Small intestine (tissue), 16 donors: ENCODE measurements at places on chromosomes 5 and 9.

DNA sequence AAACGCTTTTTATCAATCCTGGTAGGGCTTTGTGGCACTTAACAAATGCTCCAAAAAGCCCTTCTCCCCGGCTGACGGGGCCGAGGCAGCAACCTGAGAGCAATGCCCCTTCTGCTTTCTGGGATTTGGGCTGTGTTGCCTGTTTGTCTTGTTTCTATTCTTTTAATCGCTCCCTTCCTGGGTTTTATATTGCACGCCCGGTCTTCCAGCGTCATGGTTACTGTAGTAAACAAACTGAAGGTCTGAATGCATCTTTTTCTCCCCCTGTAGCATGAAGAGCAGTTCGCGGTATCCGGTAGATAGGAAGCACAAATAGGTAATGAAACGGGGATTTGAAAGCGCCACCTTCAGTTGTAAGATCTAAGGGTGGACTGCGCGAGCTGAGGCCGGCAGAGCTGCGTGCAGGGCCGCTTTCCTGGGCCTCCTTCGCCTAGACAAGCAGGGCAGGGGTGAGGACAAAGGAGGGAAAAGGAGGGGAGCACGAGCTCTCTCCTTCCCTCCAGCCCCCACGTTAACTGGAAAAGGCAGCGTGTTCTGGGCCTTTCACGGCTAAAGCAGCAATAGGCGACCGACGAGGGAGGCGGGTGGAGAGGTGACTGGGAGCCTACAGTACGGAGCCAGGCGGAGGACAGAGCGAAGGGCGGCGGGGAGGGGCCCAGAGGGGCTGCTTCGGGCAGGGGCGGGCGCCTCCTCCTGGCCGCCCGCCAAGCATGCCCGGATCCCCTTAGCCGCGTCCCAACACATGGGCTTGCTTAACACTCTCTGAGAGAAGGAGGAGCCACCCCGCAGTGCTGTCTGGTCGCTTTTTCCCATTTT is 49.3 kb upstream of the ZNF366 start:
- DNase-seq: peak; percentile 89

- DNase-seq: peak; percentile 85
Observed at GRCh38 chr9:127397646-127398274, 791 bp downstream of the SLC2A8 start.

- no peak for DNase-seq
Observed at GRCh38 chr5:95042037-95042436, 242.9 kb downstream of the MCTP1 start.

DNA sequence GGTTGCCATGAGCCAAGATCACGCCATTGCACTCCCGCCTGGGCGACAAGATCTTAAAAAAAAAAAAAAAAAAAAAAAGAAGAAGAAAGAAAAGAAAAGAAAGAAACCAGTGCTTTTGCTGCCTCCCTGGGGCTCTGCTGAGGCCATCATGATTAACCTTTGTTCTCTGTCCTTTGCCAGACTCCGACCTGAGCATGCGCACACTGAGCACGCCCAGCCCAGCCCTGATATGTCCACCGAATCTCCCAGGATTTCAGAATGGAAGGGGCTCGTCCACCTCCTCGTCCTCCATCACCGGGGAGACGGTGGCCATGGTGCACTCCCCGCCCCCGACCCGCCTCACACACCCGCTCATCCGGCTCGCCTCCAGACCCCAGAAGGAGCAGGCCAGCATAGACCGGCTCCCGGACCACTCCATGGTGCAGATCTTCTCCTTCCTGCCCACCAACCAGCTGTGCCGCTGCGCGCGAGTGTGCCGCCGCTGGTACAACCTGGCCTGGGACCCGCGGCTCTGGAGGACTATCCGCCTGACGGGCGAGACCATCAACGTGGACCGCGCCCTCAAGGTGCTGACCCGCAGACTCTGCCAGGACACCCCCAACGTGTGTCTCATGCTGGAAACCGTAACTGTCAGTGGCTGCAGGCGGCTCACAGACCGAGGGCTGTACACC is 251.7 kb downstream of the MARCHF11 start:
- no peak for DNase-seq

GRCh38 chr9:97938081-97938644 is at the start of gene HEMGN:
Gene HEMGN, minus strand, starts transcription at chr9:97938172. Its CDS starts 36 bp downstream, at chr9:97938136.
- peak; percentile 17 for DNase-seq

DNA sequence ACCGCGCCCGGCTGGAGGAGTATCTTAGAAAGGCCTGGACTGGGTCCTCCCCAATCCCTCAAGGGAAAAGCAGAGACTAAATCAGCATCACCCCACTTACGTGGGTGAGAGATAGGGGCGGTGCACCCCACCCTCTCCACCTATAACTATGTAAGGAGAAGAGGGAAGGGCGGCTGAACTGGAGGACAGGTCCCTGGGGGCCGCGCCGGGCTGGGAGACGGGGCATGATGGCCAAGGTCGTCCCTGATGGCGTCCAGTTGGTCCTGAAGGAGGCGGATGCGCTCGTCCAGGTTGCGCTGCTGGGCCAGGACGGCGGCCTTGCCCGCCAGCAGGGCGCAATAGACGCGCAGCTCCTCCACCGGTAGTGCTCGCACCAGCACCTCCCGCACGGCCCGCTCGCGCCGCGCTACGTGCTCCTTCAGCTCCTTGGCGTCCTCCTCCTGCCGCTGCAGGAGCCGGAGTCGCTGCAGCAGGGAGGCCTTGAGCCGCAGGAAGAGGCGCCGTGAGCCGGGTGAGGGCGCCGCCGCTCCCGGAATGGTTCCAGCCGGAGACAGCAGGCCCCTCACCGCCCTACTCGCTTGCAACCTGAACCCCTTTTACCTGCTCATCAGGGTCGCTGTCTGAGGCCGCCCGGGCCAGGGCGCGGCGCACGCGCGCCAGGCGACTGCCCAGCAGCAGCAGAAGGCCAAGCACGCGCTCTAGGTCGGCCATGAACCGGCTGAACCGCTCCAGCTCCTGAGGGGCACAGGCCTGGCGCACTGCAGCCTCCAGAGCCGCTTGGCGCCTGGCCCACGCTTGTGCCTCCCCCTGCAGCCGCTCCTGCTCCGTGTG is 7.6 kb downstream of the SHROOM1 start:
- no peak for DNase-seq

- no peak for DNase-seq
Observed at GRCh38 chr5:164958688-164959087, 1453.3 kb downstream of the MAT2B start.

GRCh38 chr5:176750144-176750543 is 60.2 kb upstream of the UNC5A start:
- no peak for DNase-seq

DNA sequence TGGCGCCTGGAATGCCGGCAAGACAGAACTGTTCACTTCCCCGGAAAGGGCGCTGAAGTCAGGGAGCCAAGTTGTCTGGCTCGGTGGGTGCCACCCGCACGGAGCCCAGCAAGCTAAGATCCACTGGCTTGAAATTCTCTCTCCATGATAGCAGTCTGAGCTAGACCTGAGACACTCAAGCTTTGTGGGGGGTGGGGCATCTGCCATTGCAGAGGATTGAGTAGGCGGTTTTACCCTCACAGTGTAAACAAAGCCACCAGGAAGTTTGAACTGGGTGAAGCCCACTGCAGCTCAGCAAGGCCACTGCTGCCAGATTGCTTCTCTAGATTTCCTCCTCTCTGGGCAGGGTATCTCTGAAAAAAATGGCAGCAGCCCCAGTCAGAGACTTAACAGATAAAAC is 277.4 kb downstream of the SLCO4C1 start:
- no peak for DNase-seq

- DNase-seq: no peak
Observed at GRCh38 chr5:113632996-113633395, 119.5 kb downstream of the YTHDC2 start.

GRCh38 chr9:134594078-134594941 is 47.3 kb upstream of the COL5A1 start:
- DNase-seq: no peak

DNA sequence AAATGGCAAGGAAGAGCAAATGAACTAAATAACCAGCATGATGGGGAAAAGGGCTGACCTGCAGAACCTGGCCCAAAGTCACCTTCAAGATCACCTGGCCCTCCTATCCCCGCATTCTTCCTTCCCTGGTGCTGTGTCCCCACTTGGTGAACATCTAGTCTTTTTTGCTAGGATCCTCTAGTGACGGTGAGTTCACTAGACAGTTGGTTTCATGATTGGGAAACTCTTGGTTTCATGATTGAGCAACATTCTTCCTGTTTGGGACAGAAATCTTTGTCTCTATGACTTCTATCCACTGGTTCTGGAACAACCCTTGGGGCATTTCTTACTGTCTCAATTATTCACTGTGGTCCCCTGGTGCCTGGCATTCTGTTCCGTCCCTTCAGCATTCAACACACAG is 50.2 kb upstream of the DAB2IP start:
- no peak for DNase-seq

DNA sequence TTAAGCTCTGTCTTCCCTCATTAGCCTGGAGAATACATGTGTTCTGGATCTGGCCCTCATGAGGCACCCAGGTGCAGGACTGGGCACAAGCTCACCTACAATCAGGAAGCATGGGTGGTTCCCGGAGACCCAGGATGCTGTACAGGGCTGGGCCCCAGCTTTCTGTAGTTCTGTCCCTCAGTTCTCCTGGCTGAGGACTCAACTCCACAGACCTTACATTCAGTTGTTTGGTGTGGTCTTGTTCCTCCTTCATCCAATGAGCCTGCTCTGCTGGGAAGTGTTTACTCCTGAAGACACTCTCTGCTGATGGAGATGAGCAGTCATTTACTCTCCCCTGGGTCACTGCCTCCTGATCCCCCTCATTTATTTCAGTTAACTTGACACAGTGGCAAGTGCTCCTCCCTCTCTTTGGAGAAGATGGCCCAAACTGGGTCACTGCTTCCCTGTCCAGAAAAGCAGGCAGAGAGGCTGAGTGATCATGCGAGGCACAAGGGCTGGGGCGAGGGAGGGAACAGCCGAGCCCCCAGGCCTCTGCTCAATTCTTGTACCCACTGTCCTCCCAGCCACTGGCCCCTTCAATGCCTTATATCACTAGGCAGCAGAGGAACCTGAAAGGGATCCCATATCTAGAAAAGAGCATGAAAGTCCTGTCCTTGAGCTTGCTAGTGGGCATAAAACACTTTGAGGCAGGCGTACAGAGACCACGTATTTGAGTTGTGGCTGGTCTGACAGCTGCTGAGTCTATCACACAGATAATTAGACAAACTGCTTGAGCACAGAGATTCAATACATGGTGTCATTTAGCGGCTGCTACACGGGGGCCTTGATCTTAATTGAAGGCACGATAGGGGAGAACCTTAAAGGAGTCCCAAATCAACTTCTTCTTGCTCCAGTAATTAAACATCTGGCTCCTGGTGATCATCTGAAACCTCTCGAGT is 221.7 kb downstream of the FSTL4 start:
- no peak for DNase-seq

- DNase-seq: no peak
Observed at GRCh38 chr5:103247118-103247517, 11.4 kb upstream of the MACIR start.

DNA sequence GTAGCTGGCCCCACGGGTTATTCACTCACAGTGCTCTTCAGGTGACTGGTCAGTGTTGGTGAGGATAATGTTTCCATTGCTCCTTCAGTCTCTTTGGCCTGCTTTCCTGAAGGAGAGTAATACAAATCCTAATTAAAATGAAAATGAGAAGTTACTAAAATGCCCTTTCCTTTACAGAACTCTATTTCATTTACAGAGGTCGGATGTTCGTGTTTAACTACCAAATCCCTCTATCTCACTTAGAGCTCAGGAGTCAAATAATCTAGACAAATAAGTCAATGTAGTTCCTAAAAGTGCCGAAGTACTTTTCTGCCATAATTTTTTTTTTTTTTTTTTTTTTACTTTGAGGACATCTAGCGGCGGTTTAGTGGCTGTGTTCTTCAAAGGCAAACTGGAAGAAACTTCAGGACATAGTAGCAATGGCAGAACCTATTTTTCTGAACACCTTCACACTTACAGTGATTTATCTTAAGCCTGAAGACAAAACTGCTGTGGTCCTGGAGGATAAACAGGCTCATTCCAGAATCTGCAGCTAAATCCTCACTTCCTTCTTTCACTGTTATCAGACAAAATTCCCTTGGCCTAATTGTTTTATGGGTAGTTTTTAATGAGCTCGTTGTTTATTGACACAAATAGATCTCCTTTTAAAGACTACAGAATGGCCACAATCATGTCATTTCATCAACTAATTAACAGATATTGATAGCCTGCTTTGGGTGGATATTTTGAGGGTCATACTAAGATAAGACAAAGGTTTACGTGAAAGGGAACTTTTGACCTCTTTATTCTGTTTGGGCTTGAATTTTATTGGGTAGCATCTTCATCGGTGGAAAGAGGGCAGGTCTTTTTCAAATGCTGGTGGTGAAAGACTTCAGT is 207.6 kb upstream of the DMRTA1 start:
- peak; percentile 45 for DNase-seq

- no peak for DNase-seq
Observed at GRCh38 chr9:94807556-94807955, 81.1 kb downstream of the AOPEP start.

DNA sequence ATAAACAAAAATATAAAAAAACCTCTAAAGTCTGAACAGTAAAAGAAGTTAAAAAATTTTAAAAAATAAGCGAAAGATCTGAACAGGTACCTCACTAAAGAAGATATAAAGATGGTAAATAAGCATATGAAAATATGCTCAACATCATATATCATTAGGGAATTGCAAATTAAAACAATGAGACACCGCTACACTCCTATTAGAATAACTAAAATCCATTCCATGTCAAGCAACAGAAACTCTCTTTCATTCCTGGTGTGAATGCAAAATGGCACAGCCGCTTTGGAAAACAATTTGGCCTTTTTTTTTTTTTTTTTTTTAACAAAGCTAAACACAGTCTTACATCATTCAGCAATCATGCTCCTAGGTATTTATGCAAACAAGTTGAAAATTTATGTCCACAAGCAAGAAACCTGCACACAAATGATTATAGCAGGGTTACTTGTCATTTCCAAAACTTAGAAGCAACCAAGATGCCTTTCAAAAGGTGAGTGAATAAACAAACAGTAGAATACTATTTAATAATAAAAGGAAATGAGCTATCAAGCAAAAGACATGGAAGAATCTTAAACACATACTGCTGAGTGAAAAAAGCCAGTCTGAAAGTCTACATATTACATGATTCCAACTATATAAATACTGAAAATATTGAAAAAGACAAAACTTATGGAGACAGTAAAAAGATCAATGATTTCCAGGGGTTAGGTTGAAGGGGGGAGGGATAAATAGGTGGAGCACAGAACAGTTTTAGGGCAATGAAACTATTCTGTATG is 22.1 kb downstream of the ANXA1 start:
- DNase-seq: no peak

DNA sequence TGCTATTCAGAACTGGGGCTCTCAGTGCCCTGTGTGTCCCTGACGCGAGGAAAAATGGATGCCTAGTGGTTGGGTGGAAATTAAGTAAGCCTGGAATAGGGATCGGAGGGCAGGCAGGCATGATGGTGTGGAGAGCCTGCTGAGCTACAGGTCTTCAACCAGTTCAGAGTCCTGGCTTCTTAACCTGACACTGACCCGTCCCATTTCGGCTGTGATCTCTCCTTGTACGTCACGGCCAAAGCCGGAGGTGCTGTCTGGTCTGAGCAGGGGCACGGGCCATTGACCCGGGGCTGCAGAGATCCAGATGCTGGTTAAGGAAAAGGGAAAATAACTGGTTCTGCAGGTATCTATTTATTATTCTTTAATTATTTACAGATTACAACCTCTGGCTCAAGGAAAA is 27.9 kb downstream of the RHOBTB3 start:
- DNase-seq: peak; percentile 42
